ENCODE measurements at places on chromosomes 12 and 14. TPM values are rescaled to one million over a fixed set of nuclear protein-coding genes. Genes with fewer than 3 reads are reported as not detected.

DNA sequence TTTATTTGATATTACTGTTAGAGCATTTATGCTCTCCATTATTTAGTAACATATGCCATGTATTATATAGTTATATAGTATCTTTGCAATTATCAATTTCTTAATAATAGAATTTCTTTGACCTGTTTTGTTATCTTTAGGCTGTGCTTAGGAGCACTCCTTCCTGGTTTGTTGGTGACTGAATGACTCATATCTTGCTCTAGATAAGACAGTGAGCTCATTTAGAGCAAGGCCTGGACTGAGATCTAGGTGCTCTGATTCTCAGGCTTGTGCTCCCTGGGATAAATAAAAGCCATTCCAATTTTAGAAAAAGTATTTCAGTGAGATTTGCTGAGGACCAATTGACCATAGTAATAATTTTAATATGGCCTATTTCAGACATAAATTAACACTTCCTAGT is 951.2 kb downstream of the FLRT2 start:
- DNase-seq: no peak

DNA sequence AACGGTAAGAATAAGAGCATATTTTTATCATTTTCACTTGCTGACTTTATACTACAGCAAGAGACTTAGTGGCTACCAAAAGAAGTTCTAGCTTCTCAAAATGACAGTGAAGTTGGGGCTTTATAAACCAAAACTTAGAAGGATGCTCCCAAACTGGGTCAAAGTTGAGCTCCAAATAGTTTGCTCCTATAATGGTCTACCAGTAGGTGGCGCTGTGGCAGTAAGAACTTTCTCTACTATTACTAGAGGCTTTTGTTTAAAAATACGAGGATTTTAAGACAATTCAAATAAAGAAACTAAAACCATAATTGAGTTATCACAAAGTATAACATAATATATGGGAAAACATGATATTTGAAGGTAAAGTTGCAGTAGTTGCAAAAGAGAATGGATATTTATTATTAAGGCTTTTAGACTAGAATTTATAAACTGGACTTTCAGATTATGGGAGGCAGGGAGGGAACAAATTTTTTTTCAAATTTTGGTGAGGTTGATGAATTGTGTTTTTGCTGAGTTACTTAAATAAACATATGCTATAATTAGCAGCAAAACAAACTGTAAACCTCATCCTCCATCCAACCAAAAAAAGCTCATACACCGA is 75.0 kb downstream of the TGFB3 start:
- DNase-seq: no peak

DNA sequence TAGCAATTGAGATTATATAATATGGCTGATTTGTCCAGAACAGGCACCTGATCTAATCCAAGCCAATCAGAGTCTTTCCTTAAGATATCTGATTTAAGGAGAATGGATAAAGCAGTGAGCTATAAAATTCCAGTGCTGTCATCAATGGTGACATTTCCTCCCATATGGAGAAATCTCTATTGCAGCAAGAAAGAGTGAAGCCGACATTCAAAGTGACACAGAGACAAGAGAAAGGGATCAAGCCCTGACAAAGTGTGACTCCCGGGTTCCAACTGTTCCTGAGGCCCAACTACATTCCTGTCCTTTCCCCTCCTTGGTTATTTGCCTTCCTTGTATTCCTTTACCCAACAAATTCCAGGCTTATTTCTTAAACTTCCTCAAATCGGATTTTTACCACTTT is 430.0 kb upstream of the SOX5 start:
- DNase-seq: no peak

DNA sequence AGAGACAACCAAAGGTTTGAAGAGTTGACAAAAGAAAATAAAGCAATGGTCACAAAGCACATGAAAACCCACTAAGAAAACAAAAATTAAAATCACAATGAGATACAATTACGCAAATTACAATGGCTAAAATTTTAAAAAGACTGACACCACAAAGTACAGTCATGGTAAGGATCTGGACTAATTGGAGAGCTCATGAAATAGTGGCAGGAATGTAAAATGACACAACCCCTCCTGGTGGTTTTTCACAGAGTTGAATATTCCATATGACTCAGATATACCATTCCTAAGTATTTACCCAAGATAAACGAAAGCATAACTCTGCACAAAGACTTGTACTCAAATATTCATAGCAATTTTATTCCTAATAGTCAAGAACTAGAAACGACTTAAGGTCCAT is 65.9 kb downstream of the NOVA1 start:
- DNase-seq: no peak

The CD69 gene
- total RNA-seq: 28.5 TPM

The OVCH1 gene
- total RNA-seq: 0.25 TPM

All from vagina (tissue), 2 donors.